Uterus (tissue), 4 donors: ENCODE measurements at places on chromosomes 16 and 17.

DNA sequence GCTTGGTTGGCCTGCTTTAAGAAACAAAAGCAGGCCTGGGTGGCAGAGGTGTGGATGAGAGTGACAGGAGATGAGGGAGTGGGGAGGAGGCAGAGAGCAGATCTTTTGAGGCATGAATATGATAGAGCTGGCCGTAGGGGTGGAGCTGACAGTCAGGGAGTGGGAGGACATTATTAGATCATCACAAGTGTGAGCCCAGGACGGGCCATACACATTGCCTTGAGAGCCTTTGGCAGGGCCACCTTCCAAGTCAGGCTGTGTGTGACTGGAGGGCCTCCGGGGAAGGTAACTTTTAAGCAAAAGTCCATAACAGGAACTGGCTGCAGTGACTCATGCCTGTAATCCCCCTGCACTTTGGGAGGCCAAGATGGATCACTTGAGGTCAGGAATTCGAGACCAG is 26.3 kb downstream of the GINS3 start:
- peak; percentile 68 for DNase-seq
- peak overlapping the region; percentile 74 for H3K27ac ChIP-seq
- no peak overlapping the region for H3K4me3 ChIP-seq
- H3K36me3 ChIP-seq: no peaks in the 10 kb centered on the region

GRCh38 chr16:47311738-47312505 is 148.9 kb downstream of the ITFG1 start:
- H3K36me3 ChIP-seq: no peaks in the 10 kb centered on the region
- DNase-seq: no peak
- H3K27me3 ChIP-seq: no peaks in the 10 kb centered on the region
- no peaks in the 10 kb centered on the region for H3K4me1 ChIP-seq
- H3K4me3 ChIP-seq: no peak overlapping the region

DNA sequence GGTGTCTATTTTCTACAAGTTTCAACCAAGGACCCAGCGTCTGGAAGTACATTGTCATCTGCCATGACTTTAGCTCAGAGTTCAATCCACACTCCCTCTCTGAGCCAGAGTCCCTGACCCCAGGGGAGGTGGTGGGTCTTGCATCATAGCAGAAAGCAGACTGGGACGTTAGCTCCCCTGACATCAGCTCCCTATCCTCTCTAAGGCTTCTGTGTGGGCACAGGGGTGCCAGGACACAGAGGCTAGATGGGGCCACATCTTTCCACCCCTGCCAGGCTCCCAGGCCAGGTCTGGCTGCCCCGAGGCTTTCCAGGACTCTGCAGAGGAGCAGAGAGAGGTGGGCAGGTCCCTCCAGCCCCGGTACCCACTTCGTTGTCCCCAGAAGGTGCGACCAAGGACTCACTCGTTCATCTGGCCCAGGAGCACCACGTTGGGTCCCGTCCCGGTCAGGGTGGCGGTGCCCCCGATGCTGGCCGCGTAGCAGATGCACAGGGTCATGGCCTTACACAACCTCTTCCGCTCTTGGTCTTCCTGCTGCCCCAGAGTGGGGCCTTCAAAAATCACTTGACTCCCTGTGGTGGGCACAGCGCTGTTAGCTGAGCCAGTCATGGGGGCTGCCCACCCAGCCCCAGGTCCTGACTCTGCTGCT is 10.5 kb downstream of the SLC13A5 start:
- no peaks in the 10 kb centered on the region for H3K4me1 ChIP-seq
- no peak overlapping the region for H3K4me3 ChIP-seq
- H3K27me3 ChIP-seq: no peaks in the 10 kb centered on the region
- no peak for DNase-seq
- H3K36me3 ChIP-seq: no peaks in the 10 kb centered on the region

DNA sequence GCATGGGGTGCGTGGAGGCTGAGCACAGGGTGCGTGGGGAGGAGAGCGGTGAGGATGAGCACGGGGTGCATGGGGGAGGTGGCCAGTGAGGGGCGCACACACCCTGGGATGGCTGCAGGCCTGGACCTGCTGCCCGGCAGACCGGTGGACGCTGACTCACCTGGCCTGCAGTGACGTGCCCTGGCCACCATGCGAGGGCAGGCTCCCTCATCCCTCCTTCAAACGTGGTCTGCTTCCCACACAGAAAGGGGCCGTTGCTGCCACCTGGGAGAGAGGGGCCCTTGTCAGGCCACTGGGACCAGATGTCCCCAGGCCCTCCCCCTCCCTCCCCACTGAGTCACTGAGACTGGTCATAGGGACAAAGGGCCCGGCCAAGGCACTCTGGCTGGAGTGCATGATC is 20.1 kb upstream of the APRT start:
- no peak for DNase-seq
- no peaks in the 10 kb centered on the region for H3K4me1 ChIP-seq
- H3K36me3 ChIP-seq: no peaks in the 10 kb centered on the region
- H3K4me3 ChIP-seq: no peak overlapping the region
- H3K27me3 ChIP-seq: no peaks in the 10 kb centered on the region

- H3K27me3 ChIP-seq: no peaks in the 10 kb centered on the region
- no peak overlapping the region for H3K4me3 ChIP-seq
- no peaks in the 10 kb centered on the region for H3K4me1 ChIP-seq
- no peak overlapping the region for H3K27ac ChIP-seq
- no peak for DNase-seq
These were observed 10.4 kb upstream of the RUNDC3A start for GRCh38 chr17:44297975-44298374.

- no peak overlapping the region for H3K4me3 ChIP-seq
- H3K27me3 ChIP-seq: no peaks in the 10 kb centered on the region
- DNase-seq: peak; percentile 86
- peak overlapping the region; percentile 76 for H3K27ac ChIP-seq
- H3K4me1 ChIP-seq: no peaks in the 10 kb centered on the region
These were observed 33.6 kb downstream of the ELAC2 start for GRCh38 chr17:12983991-12984884.

- H3K4me1 ChIP-seq: peaks cover 6% of the 10 kb centered on the region
- DNase-seq: no peak
- no peaks in the 10 kb centered on the region for H3K36me3 ChIP-seq
- no peak overlapping the region for H3K27ac ChIP-seq
- H3K27me3 ChIP-seq: no peaks in the 10 kb centered on the region
These were observed 20.5 kb downstream of the CDIP1 start for GRCh38 chr16:4517812-4518680.

- no peaks in the 10 kb centered on the region for H3K36me3 ChIP-seq
- DNase-seq: peak; percentile 65
- no peak overlapping the region for H3K27ac ChIP-seq
- no peak overlapping the region for H3K4me3 ChIP-seq
- H3K27me3 ChIP-seq: no peaks in the 10 kb centered on the region
These were observed 25.6 kb downstream of the TTLL6 start for GRCh38 chr17:48791128-48792032.

- no peaks in the 10 kb centered on the region for H3K36me3 ChIP-seq
- H3K4me3 ChIP-seq: no peak overlapping the region
- H3K4me1 ChIP-seq: no peaks in the 10 kb centered on the region
- H3K27me3 ChIP-seq: no peaks in the 10 kb centered on the region
- H3K27ac ChIP-seq: no peak overlapping the region
These were observed 29.7 kb upstream of the CDH15 start for GRCh38 chr16:89141884-89142267.

- H3K4me1 ChIP-seq: no peaks in the 10 kb centered on the region
- no peak for DNase-seq
- no peak overlapping the region for H3K4me3 ChIP-seq
- H3K27me3 ChIP-seq: no peaks in the 10 kb centered on the region
These were observed 4.0 kb upstream of the ABCC3 start for GRCh38 chr17:50630524-50631194.

- peaks cover 5% of the 10 kb centered on the region for H3K4me1 ChIP-seq
- DNase-seq: no peak
- H3K27ac ChIP-seq: no peak overlapping the region
- no peaks in the 10 kb centered on the region for H3K27me3 ChIP-seq
- no peak overlapping the region for H3K4me3 ChIP-seq
These were observed 39.0 kb downstream of the ABCC1 start for GRCh38 chr16:15988268-15989013.

DNA sequence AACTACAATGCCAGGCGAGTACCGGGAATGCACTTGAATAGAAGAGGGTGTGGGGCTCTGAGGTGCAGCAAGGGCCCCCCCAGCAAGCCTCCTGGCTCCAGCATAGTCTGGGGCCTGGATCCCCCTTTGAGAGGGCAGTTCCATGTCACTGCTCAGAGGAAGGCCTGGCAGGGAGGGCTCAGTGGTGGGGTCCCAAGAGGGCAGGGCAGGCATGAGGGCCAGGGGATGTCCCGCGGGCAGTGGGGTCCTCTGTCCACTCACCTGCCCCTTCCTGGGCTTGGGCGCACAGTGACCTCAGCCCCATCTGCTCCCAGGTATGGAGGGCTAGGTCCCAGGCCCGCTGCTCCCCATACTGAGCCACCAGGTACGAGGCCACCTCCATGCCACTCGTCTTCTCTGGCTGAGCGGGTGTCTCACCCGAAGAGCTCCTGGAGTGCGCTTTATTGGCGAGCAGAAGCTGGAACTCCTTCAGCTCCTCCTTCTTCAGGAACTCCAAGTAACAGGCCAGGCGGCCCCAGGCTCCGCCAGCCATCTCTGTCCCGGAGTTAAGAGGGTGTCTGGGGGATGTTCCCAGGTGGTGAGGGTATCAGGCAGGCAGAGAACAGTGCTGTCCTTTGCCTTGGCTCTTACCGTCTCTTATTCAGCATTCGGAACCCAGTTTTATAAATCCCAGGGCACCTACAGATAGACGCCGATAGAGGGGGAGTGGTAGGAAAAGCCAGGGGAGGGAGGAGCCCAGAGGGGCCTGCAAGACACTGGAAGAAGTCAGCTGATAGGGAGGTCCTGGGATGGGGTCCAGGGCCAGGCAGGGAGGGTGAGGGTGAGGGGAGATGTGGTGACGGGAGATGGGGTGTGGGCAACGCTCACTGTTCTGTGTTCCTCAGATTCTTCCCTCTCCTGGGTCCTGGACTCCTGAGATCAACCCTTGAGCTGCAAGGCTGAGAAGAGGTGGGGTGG is 605 bp downstream of the NLRP1 start:
- H3K4me3 ChIP-seq: peak overlapping the region; percentile 36
- no peaks in the 10 kb centered on the region for H3K36me3 ChIP-seq
- DNase-seq: peak; percentile 46
- H3K27ac ChIP-seq: peak overlapping the region; percentile 88
- H3K27me3 ChIP-seq: no peaks in the 10 kb centered on the region

DNA sequence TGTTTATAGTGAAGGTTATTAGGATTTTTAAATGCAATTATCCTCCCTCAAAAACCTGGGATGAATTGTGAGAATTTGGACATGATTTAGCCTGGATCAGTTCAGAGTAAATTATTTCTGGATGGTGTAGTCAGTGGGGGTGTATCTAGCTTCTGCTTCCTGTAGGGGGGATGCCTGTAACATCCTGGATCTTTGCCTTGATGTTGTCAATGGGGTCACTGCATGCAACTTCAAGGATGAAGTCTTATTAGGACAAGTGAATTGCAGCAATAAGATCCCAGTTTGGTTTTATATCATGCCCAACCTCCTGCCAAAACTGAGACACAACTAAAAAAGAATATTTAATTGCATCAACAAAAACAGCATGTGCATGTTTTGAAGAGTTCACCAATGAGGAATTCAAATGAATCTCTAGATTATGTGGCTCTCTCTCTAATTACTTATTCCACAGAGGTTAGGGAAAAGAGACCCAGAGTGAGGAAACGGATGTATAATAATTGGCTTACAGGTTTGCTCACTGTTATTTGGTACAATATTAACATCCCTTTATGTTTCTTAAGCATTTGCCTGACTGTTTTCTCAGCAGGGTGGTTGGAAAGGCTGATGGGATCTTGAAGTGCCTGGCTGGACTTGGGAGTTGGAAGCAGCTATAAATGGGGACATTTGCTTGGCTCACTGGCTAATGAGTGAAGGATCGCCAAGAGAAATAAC is 159.8 kb downstream of the HS3ST3B1 start:
- no peak overlapping the region for H3K27ac ChIP-seq
- H3K4me1 ChIP-seq: no peaks in the 10 kb centered on the region
- DNase-seq: no peak
- no peaks in the 10 kb centered on the region for H3K36me3 ChIP-seq
- no peak overlapping the region for H3K4me3 ChIP-seq

- no peak overlapping the region for H3K27ac ChIP-seq
- no peaks in the 10 kb centered on the region for H3K36me3 ChIP-seq
- DNase-seq: no peak
- no peaks in the 10 kb centered on the region for H3K27me3 ChIP-seq
These were observed 296.6 kb downstream of the MAF start for GRCh38 chr16:79303959-79304387.

DNA sequence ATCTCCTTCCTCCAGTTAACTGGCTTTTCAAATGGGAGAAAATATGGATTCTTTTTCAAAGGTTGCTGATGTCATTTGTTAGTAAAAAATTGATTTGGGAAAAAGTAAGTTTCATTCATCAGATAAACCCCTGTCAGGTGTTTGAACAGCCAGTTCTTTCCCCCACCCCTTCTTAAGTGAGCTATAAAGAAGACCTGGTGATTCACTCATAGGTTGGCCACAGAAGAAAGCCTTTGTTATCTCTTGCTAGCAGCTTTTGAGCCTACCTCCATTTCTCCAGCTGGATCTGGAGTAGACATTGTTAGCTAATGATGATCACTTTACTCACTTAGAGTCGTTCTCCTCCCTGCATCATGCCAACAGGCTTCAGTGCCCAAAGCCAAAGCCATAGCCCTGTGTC is 63.0 kb downstream of the NLK start:
- H3K4me1 ChIP-seq: no peaks in the 10 kb centered on the region
- no peaks in the 10 kb centered on the region for H3K36me3 ChIP-seq
- no peak for DNase-seq
- H3K4me3 ChIP-seq: no peak overlapping the region

GRCh38 chr16:47262938-47263337 is 119.2 kb upstream of the NETO2 start:
- no peaks in the 10 kb centered on the region for H3K27me3 ChIP-seq
- DNase-seq: no peak
- H3K4me3 ChIP-seq: no peak overlapping the region

DNA sequence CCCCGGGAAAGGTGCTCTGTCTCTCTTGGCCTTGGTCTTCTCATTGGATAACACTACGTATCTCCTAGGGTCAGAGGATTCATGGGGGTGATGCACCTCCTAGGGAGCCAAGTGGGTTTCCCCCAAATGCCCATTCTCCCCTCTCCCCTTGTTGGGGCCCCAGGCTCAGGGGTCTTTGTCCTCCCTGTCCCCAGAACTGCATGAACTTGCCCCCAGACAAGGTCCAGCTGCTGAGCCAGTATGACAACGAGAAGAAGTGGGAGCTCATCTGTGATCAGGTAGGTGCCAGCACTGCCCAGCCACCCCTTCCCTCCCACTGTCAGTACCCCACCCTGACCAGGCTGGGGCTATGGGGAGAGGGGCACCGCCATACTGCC is 8.7 kb downstream of the FMNL1 start:
- H3K27me3 ChIP-seq: no peaks in the 10 kb centered on the region
- no peaks in the 10 kb centered on the region for H3K36me3 ChIP-seq
- no peak overlapping the region for H3K4me3 ChIP-seq
- no peak overlapping the region for H3K27ac ChIP-seq
- no peak for DNase-seq
- no peaks in the 10 kb centered on the region for H3K4me1 ChIP-seq

GRCh38 chr17:35257208-35257659 is 14.4 kb downstream of the SLFN5 start:
- H3K27ac ChIP-seq: peak overlapping the region; percentile 25
- H3K4me3 ChIP-seq: no peak overlapping the region
- no peaks in the 10 kb centered on the region for H3K4me1 ChIP-seq
- H3K36me3 ChIP-seq: no peaks in the 10 kb centered on the region
- DNase-seq: peak; percentile 37
- no peaks in the 10 kb centered on the region for H3K27me3 ChIP-seq
